ENCODE measurements at places on chromosomes 6 and 20.

DNA sequence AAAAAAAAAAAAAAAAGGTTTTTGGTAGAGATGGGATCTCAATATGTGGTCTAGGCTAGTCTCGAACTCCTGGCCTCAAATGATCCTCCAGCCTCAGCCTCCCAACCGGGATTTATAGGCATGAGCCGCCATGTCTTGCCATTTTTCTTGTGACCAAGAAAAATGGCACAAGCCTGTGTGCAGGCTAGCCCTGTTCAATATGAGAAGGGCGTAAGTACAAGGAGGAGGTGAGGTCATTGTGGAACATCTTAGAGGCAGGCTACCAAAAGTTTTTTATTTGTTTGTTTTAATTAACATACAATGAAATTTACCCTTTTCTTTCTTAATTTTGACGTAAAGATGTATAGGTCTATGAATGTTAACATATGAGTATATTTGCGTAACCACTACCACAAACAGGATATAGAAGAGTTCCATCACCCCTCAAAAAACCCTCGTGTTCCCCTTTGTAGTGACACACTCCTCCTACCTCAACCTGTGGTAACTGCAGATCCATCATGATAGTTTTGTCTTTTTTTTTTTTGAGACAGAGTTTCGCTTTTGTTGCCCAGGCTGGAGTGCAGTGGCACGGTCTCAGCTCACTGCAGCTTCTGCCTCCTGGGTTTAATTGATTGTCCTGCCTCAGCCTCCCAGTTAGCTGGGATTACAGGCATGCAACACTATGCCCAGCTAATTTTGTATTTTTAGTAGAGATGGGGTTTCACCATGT, 28.3 kb upstream of the KIF3B start:
- DNase-seq, result no peak

DNA sequence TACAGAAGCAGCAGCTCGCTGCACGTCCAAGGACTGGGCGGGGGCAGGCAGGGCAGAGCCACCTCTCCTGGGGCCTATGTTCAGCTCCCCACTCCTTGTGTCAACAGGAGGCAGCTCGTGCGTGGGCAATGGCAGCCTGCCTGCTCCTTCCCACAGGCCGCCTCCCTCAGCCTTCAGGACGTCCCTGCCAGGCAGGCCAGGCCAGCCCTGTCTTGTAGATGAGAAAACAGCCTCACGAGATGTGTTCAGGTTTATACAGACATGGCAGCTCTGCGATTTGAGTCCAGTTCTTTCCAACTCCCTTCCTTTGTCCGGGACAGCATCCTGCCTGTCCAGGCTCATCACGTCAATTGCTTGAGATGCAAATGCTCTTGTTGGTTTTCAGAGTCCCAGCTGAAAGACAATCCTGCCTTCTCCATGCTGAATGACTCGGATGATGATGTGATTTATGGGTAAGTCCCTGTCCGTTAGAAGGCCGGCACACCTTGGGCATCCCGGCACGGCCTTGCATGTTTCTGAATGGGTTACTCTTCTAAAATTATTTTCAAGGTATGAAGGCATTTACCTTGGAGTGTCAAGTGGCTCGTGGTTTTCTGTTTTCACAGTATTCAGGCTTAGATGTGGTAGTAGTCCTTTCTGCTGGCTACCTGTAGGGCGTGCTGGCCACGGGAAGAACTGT, 13.5 kb downstream of the DYNLT1 start:
- DNase-seq, result no peak

- no peak for DNase-seq
Measured at GRCh38 chr6:139973669-139974344, 599.4 kb upstream of the CITED2 start.

- no peak for DNase-seq
Measured at GRCh38 chr20:46388937-46389336, 17.5 kb downstream of the ELMO2 start.

DNA sequence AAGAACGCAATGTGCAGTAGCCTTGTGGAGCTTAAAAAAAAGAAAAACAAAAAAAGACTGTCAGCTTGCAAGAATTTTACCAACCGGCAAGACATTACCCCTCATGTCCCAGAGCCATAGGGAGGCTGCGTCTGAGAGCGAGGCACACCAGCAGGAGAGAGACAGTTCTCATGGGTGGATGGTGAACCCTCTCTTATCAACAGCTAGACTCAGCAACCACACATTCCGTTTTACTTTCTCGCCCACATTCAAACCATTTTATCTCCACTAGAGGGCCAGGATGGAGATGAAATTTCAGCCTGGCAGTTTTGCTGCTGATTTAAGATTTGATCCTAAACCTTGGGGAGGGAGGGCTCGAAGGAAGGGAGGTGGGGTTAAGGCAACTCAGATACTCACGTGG, 247.0 kb downstream of the ATXN1 start:
- no peak for DNase-seq
